Stimulated activated CD4-positive, alpha-beta T cell treated with anti-CD3 and anti-CD28 coated beads, TNF-alpha, amount 100 ng/mL, for 24 hours (primary cell): ENCODE measurements at places on chromosomes 11 and 22.

DNA sequence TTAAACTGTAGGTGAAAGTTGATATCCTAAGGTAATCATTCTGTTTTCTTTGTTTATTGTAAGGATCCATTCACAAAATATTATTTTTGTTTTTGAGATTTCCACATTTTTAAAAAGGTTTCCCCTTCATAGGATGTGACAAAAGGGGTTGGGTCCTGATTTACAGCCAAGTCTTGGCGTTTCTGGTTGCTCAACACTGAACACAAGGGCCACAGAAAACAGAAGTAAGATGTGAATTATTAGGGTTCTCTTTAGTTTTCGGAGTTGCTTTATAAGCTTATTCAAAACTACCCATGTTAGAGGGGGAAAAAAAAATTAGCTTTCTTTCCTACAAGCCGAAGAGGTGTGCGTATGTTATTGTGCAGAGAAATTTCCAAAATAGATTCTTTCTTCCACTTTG lies 30.0 kb upstream of the FLI1 start:
- no peak for DNase-seq

GRCh38 chr11:103372906-103373305 lies 263.7 kb downstream of the DYNC2H1 start:
- DNase-seq = no peak

- peak; percentile 10 for DNase-seq
Measured at GRCh38 chr22:29937940-29938693, 55.1 kb downstream of the MTMR3 start.

DNA sequence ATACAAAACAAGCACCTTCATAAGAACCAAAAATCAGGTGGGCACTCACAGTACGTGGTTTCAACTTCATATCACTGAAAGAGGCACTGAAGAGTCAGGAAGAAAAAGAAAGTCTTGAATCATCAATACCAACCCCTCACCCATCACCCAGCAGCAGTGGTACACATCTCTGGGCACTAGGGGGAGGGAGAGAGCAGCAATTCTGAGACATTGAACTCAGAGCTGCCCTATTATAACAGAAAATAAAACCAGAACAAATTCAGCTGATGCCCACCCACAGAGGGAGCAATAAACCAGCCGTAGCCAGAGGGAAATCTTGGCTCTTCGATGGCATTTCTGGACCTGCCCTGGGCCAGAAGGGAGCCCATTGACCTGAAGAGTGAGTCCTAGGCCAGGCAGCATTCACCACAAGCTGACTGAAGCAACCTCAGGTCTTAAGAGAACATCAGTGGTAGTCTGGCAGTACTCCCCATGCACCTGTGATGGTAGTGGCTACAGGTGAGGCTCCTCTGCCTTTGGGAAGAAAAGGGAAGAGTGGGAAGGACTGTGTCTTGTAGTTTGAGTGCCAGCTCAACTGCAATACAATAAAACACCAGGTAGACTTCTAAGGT lies 42.2 kb upstream of the FAM181B start:
- DNase-seq = no peak

GRCh38 chr11:130301002-130301401 lies 13.7 kb downstream of the ZBTB44 start:
- DNase-seq = no peak

- no peak for DNase-seq
Measured at GRCh38 chr11:128891913-128892398, 800 bp downstream of the KCNJ5 start.

DNA sequence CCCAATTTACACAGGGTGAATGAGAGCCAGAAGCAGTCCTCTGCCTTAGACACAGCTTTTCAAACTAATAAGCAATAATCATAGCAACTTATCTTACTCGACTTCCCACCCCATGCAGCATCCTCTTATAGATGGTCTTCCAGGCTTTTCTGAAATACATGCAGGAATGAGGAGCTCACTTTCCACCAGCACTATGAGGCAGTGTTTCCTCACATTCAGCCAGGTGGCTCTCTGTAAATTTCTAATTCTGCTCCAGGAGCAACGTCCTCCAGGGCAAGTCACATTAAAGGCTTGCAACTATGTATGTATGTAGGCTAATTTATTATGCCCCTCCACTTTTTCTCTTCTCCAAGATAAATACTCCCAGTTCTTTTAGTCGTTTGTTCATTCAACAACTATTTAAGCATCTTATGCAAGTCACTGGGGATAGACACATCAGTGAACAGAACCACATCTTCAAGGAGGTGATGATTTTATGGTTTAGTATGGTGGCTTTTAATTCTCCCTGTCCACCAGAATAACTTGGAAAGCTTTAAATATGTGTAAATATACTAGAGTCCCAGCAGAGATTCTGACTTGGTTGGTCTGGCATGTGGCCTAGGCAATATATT lies 59.9 kb downstream of the PAK1 start:
- DNase-seq = no peak

DNA sequence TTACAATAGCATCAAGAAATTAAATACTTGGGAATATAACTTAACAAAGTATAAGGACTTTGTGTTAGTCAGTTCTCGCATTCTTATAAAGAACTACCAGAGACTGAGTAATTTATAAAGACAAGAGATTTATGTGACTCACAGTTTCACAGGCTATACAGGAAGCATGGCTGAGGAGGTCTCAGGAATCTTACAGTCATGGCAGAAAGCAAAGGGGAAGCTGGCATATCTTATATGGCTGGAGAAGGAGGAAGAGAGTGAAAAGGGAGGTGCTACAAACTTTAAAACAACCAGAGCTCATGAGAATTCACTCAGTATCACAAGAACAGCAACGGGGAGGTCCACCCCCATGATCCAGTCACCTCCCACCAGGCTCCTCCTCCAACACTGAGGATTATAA lies 32.0 kb upstream of the CCDC134 start:
- no peak for DNase-seq

GRCh38 chr11:62088331-62088933 lies 35.4 kb upstream of the INCENP start:
- no peak for DNase-seq

- DNase-seq = no peak
Measured at GRCh38 chr11:72583616-72584292, 90.5 kb downstream of the PDE2A start.

DNA sequence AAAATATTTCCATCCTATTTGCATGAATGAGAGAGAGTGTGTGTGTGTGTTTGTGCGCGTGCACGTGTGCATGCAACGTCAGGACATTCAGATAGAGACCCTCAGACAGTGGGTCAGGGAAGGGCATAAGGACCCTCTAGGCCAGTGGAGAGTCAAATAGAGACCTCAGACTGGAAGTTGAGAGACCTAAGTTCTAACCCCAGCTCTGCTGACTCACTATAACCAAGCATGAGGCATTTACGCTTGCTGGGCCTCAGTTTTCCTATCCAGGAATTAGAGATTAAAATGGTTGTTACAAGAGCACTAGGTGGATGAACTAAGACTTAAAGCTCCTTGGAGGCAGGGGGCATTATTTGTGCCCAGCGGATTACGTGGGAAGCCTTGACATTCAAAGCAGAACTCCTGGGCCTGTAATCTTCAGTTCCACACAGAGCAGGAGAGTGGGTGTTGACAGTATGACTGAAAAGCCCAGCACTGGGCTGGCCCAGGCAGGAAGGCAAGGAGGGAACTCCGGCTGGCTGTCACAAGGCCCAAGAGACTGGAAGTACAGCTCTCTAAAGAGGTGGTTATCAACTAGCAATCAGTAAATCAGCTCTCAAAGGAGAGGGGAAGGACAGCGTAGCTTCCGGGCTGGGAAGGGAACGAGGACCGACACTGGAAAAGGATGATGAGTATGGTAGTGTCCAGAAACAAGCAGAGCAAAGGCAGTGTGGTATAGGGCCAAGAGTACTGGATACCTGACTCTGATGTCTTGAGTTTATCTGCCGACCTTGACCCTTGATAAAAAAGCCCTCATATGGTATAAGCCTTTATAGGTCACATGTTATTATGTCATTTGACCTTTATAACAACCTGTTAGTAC lies 9.2 kb downstream of the RHOG start:
- no peak for DNase-seq

- DNase-seq = no peak
Measured at GRCh38 chr11:76181371-76181770, 24.9 kb downstream of the WNT11 start.

- no peak for DNase-seq
Measured at GRCh38 chr11:63978551-63979239, 4.3 kb downstream of the COX8A start.

- no peak for DNase-seq
Measured at GRCh38 chr11:57436031-57436430, 9.1 kb upstream of the SLC43A3 start.

- DNase-seq = no peak
Measured at GRCh38 chr11:15197696-15198095, 83.0 kb downstream of the INSC start.

GRCh38 chr11:110329445-110329844 lies 33.0 kb upstream of the RDX start:
- DNase-seq = no peak

GRCh38 chr11:96906476-96906875 lies 516.7 kb downstream of the JRKL start:
- no peak for DNase-seq
